ENCODE measurements at places on chromosomes 11 and 22.
A peak's percentile ranks its signal among the peaks of the same experiment; 100 is the strongest.

- peak; percentile 57 for DNase-seq
Observed at GRCh38 chr22:22558972-22559603, at the start of gene PRAME. Gene PRAME, minus strand, starts transcription at chr22:22559265. Its CDS starts 2,433 bp downstream, at chr22:22556832.

DNA sequence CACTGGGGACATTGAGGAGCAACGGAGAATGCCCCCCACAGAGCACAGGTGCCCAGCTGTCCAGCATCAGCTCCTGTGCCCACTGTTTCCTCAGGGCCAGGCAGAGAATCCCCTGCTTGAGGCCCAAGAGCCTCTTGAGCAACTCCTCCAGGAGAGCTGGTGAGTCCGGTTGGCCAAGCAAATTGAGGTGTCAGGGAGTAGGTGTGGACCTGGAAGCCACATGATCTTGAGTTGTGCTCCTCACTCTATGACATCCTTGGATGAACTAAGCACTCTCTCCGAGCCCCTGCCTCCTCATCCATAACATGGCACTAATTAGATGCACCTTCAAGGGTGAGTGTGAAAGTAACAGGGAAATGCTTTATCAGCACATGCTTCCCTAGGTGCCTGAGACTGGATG, 121.3 kb downstream of the DBX1 start:
- DNase-seq: no peak

DNA sequence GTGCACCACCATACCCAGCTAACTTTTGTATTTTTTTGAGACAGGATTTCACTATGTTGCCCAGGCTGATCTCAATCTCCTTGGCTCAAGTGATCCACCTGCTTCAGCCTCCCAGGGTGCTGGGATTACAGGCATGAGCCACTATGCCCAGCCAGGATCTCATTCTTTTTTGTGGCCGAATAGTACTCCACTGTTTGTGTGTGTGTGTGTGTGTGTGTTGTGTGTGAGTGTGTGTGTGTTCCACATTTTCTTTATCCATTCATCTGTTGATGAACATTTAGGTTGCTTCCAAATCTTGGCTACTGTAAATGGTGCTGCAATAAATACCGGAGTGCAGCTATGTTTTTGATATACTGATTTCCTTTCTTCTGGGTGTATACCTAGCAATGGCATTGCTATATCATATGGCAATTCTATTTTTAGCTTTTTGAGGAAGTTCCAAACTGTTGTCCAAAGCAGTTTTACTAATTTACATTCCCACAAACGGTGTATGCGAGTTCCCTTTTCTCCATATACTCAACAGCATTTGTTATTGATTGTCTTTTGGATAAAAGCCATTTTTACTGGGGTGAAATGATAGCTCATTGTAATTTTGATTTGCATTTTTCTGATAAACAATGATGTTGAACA, 105.4 kb downstream of the TTC28 start:
- DNase-seq: no peak

DNA sequence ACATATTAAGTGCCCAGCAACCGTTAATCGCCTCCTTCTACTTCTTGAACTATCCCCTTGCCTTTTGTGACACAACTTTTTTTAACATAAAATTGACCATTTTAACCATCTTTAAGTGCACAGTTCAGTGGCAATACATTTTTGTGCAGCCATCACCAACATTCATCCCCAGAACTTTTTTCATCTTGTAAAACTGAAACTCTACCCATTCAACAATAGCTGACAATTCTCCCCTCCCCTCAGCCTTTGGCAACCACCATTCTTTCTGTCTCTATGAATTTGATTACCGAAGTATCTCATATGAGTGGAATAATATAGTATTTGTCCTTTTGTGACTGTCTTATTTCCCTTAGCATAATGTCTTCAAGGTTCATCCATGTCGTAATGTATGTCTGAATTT, 66.0 kb downstream of the MICAL2 start:
- no peak for DNase-seq

DNA sequence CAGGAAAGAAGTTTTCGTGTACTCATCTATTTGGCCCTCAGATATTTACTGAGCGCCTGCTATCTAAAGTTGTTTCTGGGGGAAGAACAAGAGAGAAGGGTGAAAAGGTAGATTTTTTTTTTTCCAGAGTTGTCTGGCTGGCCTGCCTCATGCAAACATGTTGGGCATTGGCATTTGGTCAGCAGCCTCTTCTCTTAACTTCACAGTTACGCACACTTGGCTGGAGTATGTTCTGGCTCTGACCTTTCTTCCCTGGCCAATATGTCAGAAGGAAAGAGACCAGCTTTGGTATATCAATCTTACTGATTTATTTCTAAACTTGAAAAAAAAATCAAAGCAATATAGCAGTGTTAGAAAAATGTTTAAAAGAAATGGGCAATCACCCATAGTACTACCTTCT, 54.2 kb upstream of the GRAMD1B start:
- DNase-seq: no peak

DNA sequence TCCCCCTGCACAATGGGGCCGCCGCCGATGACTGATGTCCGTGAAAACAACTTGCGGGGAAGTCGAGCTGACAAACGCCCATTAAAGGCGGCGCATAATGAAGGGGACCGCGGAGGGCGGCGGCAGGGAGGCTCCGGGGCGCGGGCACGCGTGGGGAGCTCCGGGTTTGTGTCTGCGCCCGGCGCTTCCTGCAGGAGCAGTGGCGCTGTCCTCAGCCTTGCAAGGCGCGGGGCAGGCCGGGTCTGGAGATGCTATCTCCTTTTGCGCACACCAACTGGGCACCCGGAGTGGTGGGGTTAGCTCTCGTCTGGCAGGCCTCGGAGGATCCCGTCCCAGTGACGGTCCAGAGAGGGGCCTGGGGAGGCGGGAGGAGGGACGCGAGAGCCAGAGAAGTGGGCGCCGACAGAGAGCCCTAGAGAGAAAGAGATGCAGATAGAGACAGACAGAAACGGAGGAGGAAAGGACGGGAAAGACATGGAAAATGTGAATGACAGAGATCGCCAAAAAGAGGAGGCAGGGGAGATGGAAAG, 390 bp upstream of the FGF3 start:
- DNase-seq: no peak

- DNase-seq: no peak
Observed at GRCh38 chr11:11748706-11749365, 92.9 kb upstream of the USP47 start.

- DNase-seq: no peak
Observed at GRCh38 chr11:76808171-76808570, 25.0 kb downstream of the TSKU start.

- no peak for DNase-seq
Observed at GRCh38 chr11:34203377-34203871, 98.0 kb downstream of the NAT10 start.

DNA sequence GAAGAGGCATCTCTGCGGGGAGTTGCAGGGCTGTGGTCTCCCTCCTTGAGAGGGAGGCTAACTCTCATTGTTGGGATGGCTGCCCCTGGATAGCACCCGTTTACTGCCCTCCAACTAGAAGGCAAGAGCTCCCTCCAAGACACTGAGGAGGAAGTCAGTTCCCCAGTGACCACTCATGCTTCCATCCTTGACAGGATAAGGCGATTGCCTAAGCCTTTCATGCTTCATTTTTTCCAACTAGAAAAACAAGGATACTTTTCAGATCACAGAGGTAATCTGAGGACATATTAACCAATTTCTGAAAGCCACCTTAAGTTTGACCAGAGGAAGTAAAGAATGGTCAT, 186.6 kb downstream of the MAML2 start:
- DNase-seq: no peak

- DNase-seq: peak; percentile 45
Observed at GRCh38 chr22:36405671-36406538, 18.1 kb upstream of the MYH9 start.

DNA sequence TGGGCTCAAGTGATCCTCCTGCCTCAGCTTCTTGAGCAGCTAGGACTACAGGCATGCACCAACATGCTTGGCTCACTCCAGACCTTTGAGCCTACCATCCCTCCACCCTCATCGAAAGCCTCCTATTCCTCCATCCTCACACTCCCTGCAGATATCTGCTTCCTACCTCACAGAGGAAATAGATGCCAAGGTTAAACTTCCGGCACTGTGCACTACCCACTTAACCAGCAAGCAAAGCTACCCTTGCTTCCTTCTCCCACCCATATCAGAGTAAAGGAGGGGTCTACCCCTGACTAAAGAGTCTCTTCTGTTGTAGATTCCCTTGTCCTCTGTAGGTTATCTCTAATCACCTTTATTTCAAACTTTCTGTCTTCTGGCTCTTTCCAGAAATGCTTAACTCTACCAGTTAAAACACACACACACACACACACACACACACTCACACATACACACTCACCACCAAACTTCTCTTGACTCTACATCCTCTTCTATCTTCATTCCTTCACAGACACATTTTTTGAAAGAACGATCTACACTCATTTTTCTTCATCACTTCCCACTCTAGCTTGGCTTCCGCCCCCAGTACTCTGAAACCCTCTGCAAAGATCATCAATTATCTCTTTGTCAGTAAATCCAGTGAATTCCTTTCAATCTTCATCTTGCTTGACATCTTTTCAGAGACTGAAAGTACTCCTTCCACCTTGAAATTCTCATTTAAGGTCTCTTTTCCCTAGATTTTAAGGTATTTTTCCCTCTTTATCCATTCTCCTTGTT, 10.9 kb upstream of the SIK2 start:
- no peak for DNase-seq

- DNase-seq: no peak
Observed at GRCh38 chr11:31764766-31765165, 46.4 kb downstream of the PAX6 start.

- DNase-seq: no peak
Observed at GRCh38 chr11:116696381-116696941, 76.3 kb downstream of the BUD13 start.

- DNase-seq: no peak
Observed at GRCh38 chr11:124120891-124121290, 5.6 kb downstream of the VWA5A start.

- DNase-seq: peak; percentile 52
Observed at GRCh38 chr22:40533712-40534378, 102.7 kb downstream of the MRTFA start.

DNA sequence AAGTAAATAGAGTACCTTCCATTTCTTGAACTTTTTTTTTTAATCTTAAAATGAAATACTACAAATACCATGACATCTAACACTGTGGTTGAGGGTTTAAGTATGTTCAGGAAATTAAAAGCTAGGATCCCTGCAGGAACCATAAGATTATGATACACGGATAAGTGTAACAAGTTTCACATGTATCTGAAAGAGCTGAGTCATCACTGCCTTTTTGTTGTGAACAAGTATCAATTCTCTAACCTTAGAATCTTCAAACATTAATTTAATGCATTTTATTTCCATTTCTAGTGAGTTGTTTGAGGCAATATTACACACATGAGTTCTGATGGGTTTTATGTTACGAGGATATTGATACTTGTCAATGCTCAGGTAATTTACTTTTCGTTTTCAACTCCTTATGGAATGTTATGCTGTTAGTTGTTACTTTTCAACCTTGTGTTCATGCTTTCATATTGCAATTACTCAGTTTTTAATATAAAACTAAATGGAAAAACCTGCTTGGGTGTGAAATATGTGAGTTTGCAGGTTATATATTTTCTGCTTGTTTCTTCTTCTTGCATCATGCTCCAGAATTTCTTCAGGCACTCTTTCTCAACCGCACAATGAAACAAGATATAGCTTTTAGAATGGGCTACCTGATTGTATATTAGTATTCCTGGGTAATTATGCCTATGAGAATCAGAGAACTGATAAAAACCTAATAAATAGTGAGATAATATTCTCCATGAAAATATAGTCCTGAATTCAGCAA, 361.3 kb upstream of the MTNR1B start:
- no peak for DNase-seq

GRCh38 chr11:96279018-96279895, 63.7 kb downstream of the MAML2 start:
- no peak for DNase-seq

GRCh38 chr11:126716456-126717083, 284.0 kb downstream of the KIRREL3 start:
- no peak for DNase-seq

- no peak for DNase-seq
Observed at GRCh38 chr11:11582011-11582701, 39.6 kb downstream of the GALNT18 start.

GRCh38 chr11:86519064-86519911, 144.6 kb downstream of the CCDC81 start:
- no peak for DNase-seq

GRCh38 chr11:123363556-123363955, 66.5 kb upstream of the GRAMD1B start:
- DNase-seq: no peak

GRCh38 chr22:21626735-21627469, 2.9 kb downstream of the YDJC start:
- no peak for DNase-seq

DNA sequence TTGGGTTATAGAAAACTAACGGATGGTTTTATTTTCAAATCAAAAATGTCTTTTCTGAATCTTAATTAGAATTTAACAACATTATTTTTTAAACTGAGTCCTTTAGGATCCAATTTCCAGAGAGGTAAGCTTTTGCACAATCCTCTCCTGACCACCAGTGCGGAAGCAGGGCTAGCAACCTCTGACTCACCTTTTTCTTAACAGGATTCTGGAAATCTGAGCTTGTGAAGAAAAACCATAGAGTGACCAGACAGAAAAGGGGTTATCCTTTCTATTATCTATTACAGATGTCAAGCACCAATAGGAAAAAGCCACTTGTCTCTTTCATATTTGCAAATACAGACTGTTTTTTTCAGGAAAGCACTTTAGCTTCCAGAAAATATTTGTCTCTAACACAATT, 25.3 kb downstream of the ALG9 start:
- no peak for DNase-seq

GRCh38 chr11:11313426-11313825, 39.6 kb downstream of the CSNK2A3 start:
- DNase-seq: no peak

GRCh38 chr22:42283278-42284201, 13.1 kb upstream of the TCF20 start:
- DNase-seq: peak; percentile 57

DNA sequence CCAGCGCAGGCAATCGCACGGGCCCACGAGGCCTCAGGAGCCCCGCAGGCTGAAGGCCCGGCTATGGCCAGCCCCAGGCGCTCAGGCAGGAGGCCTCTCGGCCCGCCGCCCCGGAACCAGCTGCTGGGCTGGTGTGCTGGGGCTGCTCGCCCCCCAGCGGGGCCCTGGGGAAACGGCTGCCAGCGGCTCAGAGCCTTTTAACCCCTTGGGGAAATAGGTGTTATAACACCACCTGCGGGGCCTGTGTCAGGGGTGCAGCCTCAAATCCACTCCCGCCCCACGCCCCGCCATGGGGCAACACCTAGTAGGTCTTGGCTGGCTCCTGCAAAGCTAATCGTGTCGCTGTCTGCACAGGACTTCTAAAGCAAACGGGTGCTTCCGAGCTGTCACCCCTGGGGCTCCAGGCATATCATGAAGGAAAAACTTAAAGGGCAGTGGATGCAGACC, 237.4 kb downstream of the TTC28 start:
- peak; percentile 62 for DNase-seq

DNA sequence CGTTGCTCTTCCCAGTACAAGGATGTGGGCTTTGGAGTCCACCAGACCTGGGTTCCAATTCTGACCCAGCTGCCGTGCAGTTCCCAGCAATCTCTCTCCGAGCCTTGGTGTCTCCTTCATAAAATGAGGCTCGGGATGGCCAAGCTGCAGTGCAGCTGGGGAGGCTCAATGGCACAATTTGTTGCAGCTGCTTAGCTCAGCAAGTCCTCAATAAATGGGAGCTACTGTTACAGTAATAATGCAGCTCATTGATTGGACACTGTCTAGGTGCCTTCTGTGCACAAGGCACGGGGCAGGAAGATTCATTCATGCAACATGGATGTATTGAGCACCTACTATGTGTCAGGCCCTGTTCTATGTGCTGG, 37.1 kb downstream of the SHISAL1 start:
- no peak for DNase-seq

GRCh38 chr11:113245216-113245615, 69.2 kb upstream of the TTC12 start:
- DNase-seq: no peak

GRCh38 chr11:102017026-102017425, 30.2 kb upstream of the CFAP300 start:
- no peak for DNase-seq
